ENCODE measurements at places on chromosomes 12 and 14. TPM values are rescaled to one million over a fixed set of nuclear protein-coding genes. Genes with fewer than 3 reads are reported as not detected.

GRCh38 chr12:58007875-58008274 is 66.5 kb downstream of the ATP23 start:
- no peak overlapping the region for H3K27ac ChIP-seq
- no peak overlapping the region for H3K4me3 ChIP-seq
- DNase-seq = no peak
- H3K4me1 ChIP-seq = no peaks in the 10 kb centered on the region
- no peaks in the 10 kb centered on the region for H3K27me3 ChIP-seq
- H3K36me3 ChIP-seq = no peaks in the 10 kb centered on the region

- H3K36me3 ChIP-seq = no peaks in the 10 kb centered on the region
- no peak overlapping the region for H3K27ac ChIP-seq
- DNase-seq = no peak
- H3K27me3 ChIP-seq = no peaks in the 10 kb centered on the region
- H3K4me3 ChIP-seq = no peak overlapping the region
Measured at GRCh38 chr12:63325757-63326156, 174.8 kb upstream of the AVPR1A start.

DNA sequence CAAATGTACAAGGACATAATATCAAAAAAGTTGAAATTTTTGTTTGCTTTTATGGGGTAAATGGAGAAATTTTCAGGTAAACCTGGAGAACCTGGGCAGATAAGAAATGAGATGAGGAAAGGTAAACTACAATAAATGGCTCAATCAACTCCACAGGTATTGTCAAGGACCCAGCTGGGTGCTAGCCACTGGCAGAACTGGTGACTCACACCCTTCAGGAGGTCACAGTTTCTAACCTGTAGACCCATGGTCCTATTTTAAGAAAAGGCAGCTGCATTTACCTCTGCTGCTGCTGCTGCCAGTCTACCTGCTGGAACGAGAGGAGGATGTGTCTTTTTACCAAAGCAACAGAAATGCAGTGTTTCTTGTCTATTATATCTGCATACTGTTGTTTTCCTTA is 226.6 kb downstream of the ALG10B start:
- H3K36me3 ChIP-seq = no peaks in the 10 kb centered on the region
- DNase-seq = no peak
- H3K27ac ChIP-seq = no peak overlapping the region
- no peaks in the 10 kb centered on the region for H3K27me3 ChIP-seq
- H3K4me1 ChIP-seq = no peaks in the 10 kb centered on the region
- no peak overlapping the region for H3K4me3 ChIP-seq

- H3K36me3 ChIP-seq = no peaks in the 10 kb centered on the region
- no peak overlapping the region for H3K4me3 ChIP-seq
- H3K27me3 ChIP-seq = no peaks in the 10 kb centered on the region
- H3K27ac ChIP-seq = no peak overlapping the region
- no peak for DNase-seq
- no peaks in the 10 kb centered on the region for H3K4me1 ChIP-seq
Measured at GRCh38 chr12:19642345-19642744, 203.1 kb downstream of the AEBP2 start.

DNA sequence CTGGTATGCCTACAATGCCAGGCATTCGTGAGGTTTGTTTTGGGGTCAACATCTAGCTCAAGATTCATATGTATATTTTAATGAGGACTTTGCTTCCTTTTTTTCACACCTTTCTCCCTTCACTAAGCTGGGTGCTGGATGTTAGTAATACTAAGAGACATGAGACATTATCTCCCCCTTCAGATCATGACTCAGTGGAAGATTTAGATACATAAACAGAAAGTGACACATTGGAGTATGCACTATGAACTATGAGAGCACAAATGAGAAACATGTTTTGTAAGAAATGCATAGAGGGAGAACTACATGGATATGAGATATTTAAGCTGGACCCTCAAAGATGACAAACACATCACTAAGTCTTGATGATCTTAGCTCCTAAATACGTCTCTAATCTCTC is 286.3 kb downstream of the RPAP3 start:
- H3K36me3 ChIP-seq = no peaks in the 10 kb centered on the region
- DNase-seq = no peak
- no peaks in the 10 kb centered on the region for H3K27me3 ChIP-seq
- no peak overlapping the region for H3K27ac ChIP-seq

DNA sequence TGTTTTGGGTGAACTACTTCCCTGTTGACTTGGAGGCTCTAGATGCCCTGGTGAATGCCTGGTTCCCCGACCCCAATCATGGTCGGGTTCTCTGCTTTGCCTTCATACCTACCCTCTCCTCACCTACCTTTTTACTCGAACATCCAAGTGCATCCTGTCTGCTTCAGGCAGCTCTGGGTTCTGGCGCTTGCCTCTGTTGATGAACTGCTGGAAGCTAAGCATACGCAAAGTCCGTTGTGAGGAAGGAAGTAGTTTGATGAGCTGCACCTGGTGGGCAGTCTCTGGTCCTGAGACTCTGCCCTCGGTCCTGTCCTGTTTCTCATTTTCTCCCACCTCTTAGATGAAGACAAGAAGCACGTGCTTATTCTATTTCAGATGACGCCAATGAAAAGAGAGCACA is 13.6 kb downstream of the KCNH3 start:
- peaks cover 18% of the 10 kb centered on the region for H3K4me1 ChIP-seq
- H3K36me3 ChIP-seq = peaks cover 19% of the 10 kb centered on the region
- H3K27ac ChIP-seq = no peak overlapping the region
- peaks cover 12% of the 10 kb centered on the region for H3K27me3 ChIP-seq
- no peak overlapping the region for H3K4me3 ChIP-seq

GRCh38 chr12:57615637-57616036 is 4.4 kb downstream of the ARHGEF25 start:
- H3K36me3 ChIP-seq = peaks cover 12% of the 10 kb centered on the region
- no peak for DNase-seq
- peaks cover 69% of the 10 kb centered on the region for H3K4me1 ChIP-seq
- no peak overlapping the region for H3K4me3 ChIP-seq
- H3K27me3 ChIP-seq = peaks cover 13% of the 10 kb centered on the region
- no peak overlapping the region for H3K27ac ChIP-seq

- no peak overlapping the region for H3K27ac ChIP-seq
- no peaks in the 10 kb centered on the region for H3K36me3 ChIP-seq
- no peaks in the 10 kb centered on the region for H3K4me1 ChIP-seq
- H3K4me3 ChIP-seq = no peak overlapping the region
Measured at GRCh38 chr12:87853448-87854003, 175.7 kb downstream of the C12orf50 start.

TAS2R46 gene
- total RNA-seq = not detected

GRCh38 chr12:131281016-131281415 is 327.3 kb downstream of the ADGRD1 start:
- no peak overlapping the region for H3K27ac ChIP-seq
- no peaks in the 10 kb centered on the region for H3K36me3 ChIP-seq
- H3K4me1 ChIP-seq = no peaks in the 10 kb centered on the region
- DNase-seq = no peak

PTPRO gene
- 0.13 TPM for total RNA-seq

GRCh38 chr14:89533766-89534165 is 116.7 kb upstream of the FOXN3 start:
- H3K4me3 ChIP-seq = no peak overlapping the region
- no peak for DNase-seq
- H3K36me3 ChIP-seq = no peaks in the 10 kb centered on the region
- H3K4me1 ChIP-seq = no peaks in the 10 kb centered on the region

- DNase-seq = no peak
- H3K36me3 ChIP-seq = no peaks in the 10 kb centered on the region
- H3K4me3 ChIP-seq = no peak overlapping the region
- no peak overlapping the region for H3K27ac ChIP-seq
Measured at GRCh38 chr14:46344327-46344937, 307.1 kb downstream of the RPL10L start.

DNA sequence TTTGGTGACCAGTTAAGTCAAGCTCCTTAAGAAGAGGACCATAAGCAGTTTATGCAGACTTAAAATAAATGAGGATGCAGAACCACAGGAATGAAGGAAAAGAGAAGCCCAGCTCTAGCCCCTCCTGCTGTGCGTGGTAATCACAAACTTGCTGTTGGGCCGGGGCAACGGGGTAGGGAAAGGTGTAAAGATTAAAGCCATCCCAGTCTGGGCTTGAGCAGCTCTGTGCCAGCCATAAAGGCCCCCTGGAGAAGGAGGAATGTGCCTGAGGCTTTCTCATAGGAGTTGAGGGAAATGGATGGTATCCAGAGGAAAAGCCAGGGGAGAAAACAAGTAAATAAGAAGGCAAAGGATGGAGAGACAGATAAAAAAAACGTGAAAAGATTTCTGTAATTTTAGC is 25.1 kb downstream of the TEP1 start:
- H3K27me3 ChIP-seq = no peaks in the 10 kb centered on the region
- H3K27ac ChIP-seq = no peak overlapping the region
- DNase-seq = no peak
- H3K4me1 ChIP-seq = no peaks in the 10 kb centered on the region

- H3K36me3 ChIP-seq = no peaks in the 10 kb centered on the region
- H3K4me3 ChIP-seq = no peak overlapping the region
- H3K27me3 ChIP-seq = no peaks in the 10 kb centered on the region
- no peak for DNase-seq
- H3K27ac ChIP-seq = no peak overlapping the region
- no peaks in the 10 kb centered on the region for H3K4me1 ChIP-seq
Measured at GRCh38 chr12:5210179-5210922, 166.7 kb downstream of the KCNA5 start.

HOXC6 gene
- total RNA-seq = 1.1 TPM

DNA sequence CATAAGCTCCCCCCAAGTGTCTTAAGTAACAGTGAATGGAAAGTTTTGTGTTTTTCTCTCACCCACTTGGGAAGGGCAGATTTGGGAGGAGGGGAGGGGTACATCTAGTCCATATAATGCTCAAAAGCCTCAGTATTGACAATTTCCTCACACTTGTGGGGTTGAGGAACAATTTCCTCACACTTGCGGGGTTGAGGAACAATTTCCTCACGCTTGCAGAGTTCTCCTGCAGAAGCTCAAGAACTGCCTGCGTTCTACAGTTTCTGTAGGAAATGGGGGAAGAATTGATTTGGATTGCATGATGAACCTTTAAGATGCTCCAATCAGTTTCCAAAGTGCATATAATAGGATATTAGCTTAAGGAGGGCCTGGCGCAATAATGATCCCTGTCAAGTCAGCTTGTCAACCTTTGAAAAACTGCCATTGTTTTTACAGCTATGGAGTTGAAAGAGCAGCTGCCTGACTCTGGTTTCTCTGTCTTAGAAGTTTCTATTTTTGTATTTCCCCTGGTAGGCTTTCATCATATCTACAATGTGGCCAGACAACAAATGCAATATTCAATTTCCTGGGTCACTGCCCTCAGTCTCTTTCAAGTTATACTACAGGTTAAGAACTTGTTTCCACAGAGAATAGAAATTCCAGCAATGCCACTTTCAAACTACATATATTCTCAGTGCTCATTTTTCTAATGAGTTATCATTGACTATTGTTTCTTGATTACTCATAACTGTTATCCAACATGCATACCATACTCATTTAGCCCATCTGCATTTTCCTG is 66.5 kb downstream of the PLEKHG7 start:
- no peak for DNase-seq
- H3K27ac ChIP-seq = no peak overlapping the region
- H3K4me1 ChIP-seq = no peaks in the 10 kb centered on the region
- no peak overlapping the region for H3K4me3 ChIP-seq
- H3K36me3 ChIP-seq = no peaks in the 10 kb centered on the region
- no peaks in the 10 kb centered on the region for H3K27me3 ChIP-seq

- H3K4me1 ChIP-seq = peaks cover 15% of the 10 kb centered on the region
- no peaks in the 10 kb centered on the region for H3K27me3 ChIP-seq
- DNase-seq = no peak
- no peaks in the 10 kb centered on the region for H3K36me3 ChIP-seq
- H3K4me3 ChIP-seq = no peak overlapping the region
- H3K27ac ChIP-seq = no peak overlapping the region
Measured at GRCh38 chr12:12704593-12705230, 8.7 kb upstream of the GPR19 start.

DNA sequence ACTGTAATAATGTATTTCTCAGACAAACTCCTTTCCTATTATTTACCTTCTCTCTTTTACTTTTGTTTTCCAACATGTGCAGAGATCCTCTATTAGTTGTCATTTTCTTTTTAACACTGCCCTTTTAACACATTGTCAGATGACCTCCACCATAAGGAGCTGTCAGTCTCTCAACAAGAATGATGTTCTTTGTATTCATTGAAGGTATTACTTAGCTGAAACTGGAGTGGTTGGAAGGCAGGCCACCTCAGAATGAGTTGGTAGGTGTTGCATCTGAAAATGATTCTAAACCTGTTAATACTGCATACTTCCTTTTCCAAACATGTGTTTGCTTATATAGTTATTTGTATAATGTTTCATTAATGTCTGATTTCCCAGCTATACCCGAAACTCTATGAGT is 16.9 kb downstream of the TMEM117 start:
- H3K36me3 ChIP-seq = no peaks in the 10 kb centered on the region
- DNase-seq = no peak
- no peaks in the 10 kb centered on the region for H3K27me3 ChIP-seq
- no peaks in the 10 kb centered on the region for H3K4me1 ChIP-seq

DNA sequence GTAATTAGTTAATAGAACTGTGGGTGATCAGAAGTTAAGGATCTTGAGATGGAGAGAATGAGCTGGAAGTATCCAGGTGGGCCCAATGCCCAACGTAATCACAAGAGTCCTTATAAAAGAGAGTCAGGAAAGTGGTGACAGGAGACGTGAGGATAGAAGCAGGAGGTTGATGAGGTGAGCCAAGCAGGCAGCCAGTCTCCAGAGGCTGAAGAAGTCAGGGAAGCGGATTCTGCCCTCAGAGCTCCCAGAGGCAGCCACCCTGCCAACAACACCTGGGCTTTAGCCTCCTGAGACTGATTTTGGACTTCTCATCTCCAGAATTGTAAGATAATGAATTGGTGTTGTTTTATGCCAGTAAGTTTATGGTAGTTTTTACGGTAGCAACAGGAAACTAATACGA is 10.1 kb upstream of the SAV1 start:
- H3K4me1 ChIP-seq = peaks cover 17% of the 10 kb centered on the region
- no peaks in the 10 kb centered on the region for H3K27me3 ChIP-seq
- H3K36me3 ChIP-seq = no peaks in the 10 kb centered on the region
- no peak overlapping the region for H3K4me3 ChIP-seq
- no peak for DNase-seq

DNA sequence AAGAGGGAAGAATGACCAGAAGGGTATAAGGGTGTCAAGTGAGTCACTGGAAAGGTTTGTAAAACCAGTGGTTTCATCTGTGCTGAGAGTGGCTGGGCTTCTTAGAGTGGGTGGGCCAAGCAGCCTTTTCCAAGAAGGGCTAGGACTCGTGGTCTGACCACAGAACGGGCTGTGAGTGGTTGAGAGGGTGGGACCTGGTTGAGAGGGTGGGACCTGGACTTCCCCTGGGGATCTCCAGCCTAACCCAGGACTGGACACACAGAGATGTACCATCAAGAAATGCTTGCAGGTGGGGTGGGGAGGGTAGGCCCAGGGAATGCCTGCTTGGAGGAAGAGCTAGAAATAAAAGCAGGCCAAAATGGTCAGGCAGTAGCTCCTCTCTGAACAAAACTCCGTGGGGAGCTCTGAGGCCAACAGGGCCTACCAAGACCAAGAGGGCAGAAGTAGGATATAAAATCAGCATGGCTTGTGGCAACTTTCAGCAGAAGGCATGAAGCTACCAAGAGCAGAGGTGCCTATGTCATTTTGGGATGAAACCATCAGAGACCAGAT is 140.5 kb downstream of the FOXN3 start:
- H3K4me3 ChIP-seq = no peak overlapping the region
- H3K27ac ChIP-seq = no peak overlapping the region
- H3K27me3 ChIP-seq = no peaks in the 10 kb centered on the region
